ENCODE measurements at places on chromosomes 2 and 18.

- DNase-seq = no peak
Observed at GRCh38 chr2:37566517-37566981, 104.9 kb downstream of the CDC42EP3 start.

GRCh38 chr18:55844382-55844781, 256.4 kb upstream of the TCF4 start:
- no peak for DNase-seq

- no peak for DNase-seq
Observed at GRCh38 chr2:36456227-36457175, 100.9 kb downstream of the CRIM1 start.

DNA sequence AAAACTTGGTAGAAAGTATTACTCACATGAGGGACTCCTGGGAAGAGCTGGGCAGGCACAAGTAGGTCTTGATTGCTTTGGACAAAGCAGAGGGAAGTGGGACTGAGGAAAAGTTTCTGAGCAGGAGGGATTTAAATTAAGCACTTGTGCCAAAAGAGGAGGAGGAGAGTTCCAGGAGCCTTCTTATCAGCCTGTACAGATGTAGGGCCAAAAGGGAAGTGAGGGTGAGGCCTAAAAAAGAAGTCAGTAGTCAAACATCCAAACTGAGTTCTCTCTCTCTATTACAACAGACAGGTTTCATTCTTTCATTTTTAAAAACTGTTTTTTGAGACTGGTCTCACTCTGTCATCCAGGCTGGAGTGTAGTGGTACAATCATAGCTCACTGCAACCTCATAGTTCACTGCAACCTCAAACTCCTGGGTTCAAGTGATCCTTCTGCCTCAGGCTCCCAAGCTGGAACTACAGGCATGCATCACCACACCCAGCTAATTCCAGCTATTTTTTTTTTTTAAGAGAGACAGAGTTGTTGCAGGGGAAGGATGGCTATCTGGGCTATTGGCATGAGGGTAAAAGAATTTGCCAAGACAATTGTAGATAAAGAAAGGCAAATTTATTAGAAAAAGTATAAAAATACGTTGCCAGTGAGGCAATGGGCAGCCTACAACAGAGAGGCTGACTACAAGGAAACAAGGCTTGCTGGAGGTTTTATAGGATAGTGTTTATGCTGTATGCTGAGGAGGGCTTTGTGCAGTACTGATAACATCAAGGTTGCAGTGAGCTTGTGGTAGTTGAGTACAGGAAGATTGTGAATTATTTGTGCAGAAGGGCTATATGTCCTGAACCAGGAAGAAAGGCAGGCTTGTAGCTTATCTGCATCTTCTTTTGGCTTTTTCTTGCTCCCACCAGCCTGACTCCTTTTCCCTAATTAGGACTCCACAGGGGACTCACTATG, 29.0 kb downstream of the CFAP210 start:
- no peak for DNase-seq

- DNase-seq = no peak
Observed at GRCh38 chr2:100021791-100022340, 120.5 kb downstream of the AFF3 start.

DNA sequence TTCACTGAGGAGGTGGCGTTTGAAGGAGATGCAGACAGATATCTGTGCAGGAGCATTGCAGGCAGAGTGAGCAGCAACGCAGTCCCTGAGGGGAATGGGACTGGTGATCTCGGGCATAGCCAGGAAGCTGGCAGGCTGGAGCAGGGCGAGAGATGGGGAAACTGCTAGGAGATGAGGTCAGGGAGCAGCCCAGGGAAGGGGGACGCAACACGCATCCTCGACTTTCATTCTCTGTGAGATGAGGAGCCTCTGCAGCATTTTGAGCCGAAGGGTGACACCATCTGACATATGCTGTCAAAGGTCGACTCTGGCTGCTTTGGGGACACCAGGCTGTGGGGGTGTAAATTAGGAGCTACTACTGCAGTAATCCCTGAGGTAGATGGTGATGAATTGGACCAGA, 4.3 kb upstream of the CHRNA1 start:
- no peak for DNase-seq

DNA sequence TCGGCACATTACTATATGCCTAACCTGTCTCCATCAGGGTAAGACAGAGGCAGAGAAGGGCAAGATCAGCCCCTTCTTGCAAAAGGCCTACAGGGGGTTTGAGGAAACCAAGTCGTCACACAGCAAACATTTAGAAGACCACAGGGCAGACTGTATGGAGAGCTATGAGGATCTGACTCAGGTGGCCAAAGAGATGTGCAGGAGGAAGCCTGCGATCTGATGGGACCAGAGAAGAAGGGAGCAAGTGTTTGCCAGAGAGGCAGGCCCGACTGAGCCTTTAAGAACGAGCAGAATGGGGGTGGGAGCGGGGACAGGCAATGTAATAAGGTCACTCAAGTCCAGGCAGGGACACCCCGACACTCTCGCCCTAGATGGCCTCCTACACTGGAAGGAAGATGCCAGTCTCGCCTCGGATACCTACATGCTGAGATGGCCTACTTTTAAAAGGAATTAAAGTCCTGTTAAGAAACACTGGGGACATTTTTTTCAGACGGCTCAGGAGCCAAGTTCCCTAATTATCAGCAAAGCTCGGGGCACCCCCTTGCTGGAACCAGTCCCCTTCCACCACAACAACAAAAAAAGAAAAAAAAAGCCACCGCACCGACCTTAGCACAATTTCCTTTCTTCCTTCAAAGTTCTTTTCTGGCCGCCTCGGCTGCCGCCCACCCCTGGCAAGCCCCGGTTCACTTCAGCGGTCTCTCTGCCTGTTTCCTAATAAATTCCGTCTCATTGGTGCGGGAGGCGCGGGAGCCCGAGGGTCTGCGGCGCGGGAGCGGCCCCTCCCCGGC, 1.5 kb downstream of the SFXN5 start:
- no peak for DNase-seq

- DNase-seq = no peak
Observed at GRCh38 chr2:147288131-147288530, 556.7 kb upstream of the ACVR2A start.

- no peak for DNase-seq
Observed at GRCh38 chr2:10498525-10499274, 50.6 kb upstream of the ODC1 start.

GRCh38 chr2:159592441-159592840, 23.9 kb downstream of the BAZ2B start:
- DNase-seq = no peak

DNA sequence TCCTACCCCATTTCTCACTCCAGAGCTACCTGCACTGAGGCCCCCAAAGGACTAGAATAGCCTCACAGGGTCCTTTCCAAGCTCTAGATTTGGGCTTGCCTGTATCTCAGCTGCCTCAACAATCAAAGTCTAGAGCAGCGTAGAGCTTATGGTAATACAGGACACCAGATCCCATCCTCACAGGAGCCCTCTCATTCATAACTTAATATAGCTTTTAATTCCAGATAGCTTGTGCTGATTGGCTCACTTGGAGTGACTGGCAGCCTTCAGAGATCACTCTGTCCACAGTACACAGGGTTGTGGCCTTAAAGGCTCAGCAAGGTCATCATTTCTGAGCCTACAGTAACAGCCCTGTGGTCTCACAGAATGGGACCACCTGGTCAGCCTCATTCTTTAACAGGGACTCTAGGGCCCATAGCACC, 51.4 kb downstream of the ZFP36L2 start:
- no peak for DNase-seq

DNA sequence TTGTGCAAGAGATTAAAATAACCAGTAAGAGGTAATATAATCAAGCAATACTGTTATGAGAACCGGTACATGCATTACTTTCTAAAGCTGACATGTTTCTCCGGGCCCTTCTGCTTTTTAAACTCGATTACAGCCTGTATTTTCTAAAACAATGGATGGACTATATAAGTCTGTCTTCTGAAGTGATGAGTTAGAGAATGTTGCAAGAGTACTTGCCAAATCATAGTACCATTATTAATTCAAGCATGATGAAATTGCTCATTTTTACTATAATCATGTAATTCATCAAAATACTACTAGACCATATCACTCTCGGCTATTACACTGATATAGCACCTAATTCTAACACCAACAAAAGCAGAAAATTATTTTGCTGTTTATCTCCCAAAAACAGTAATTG, 1240.3 kb upstream of the ACVR2A start:
- DNase-seq = no peak

DNA sequence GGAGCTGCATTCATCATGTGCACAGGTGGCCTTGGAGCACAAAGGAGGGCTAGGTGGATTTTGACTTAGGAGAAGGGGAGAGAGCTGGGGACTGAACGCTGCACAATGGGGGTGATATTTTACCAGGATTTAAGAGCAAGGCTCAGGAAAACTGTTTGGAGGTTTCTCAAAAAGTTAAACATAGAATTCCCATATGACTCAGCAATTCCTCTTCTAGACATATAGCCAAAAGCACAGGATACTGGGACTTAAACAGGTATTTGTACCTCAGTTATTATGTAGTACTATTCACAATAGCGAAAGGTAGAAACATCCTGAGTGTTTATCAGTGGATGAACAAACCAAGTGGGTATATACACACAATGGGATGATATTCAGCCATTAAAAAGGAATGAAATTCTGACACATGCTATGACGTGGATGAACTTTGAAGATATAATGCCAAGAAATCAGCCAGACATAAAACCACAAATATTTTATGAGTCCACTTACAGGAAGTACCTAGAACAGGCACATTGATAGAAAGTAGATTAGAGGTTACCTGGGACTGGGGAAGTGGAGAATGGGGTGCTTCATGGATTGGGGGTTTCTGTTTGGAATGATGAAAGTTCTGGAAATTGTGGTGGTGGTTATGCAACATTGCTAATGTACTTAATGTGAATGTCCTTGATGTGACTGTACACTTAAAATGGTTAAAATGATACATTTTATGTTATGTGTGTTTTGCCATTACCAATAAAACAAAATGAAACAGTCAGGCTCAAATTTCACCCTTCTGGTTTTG, 216.9 kb downstream of the HAUS1 start:
- no peak for DNase-seq

DNA sequence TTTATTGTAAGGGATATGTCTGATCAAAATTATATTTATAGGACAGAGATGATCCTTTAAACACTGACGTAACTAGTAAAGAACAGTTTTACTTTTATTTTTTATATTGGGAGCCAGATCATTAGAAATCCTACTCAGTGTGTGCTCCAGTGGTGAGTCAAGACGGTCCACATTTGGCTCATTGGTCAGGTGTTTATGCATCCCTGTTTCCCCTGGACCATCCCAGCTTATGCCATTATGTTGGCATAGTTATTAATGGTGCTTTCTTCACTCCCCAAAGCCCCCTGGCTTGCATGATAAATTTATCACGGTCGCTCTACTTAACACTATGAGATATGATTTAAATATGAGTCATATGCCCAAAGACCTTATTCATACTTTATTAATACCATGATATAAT, 293.4 kb downstream of the XIRP2 start:
- no peak for DNase-seq

DNA sequence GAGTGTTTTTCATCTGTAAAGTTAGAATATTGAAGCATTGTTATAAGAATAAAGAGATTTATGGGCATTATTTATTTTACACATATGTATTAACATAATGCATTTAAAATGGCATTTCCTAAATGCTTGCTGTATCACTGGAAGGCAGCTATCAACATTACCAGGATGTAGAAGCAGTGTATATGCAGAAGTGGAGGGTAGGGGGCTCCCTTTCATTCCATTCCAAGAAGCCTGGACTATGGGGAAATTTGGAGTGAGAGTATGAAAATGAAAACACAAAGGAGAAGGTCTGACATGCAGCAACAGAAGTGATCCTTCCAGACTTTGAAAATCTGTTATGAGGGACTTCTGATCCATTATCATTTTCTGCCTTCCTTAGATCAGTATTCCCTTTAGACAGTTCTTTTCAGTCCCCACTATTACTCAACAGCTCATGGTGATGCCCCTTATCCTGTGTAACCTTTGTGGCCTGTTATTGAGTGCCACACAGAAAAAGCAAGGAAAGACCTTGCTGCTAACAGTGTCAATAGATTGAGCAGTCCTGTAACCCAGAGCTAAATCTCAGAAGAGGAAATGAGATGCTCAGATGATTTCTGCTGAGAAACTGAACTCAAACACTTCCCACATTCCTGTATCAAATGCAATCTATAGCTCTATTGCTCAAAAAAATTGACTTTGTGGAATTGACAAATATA, 216.6 kb downstream of the HNMT start:
- no peak for DNase-seq

DNA sequence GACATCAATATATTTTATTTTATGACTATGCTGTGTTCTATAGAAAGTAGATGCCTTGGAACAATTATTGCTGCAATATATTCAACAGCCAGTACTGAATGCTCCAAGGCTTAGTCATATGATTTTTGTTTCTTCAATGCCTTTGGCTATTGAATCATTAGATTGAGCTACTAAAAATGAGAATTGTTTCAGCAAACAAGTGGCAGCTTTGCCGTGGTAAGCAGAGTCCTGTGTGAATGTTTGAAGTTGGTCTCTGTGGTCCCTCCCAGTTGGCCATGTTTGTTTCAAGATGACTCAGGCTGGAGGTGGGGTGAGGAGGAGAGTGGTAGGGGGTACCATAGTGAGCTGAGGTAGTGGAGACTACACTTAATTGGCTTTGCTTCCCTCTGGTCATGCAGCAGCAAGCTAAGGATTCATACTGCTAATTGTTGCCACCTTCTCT, 198.6 kb upstream of the EPAS1 start:
- DNase-seq = no peak

DNA sequence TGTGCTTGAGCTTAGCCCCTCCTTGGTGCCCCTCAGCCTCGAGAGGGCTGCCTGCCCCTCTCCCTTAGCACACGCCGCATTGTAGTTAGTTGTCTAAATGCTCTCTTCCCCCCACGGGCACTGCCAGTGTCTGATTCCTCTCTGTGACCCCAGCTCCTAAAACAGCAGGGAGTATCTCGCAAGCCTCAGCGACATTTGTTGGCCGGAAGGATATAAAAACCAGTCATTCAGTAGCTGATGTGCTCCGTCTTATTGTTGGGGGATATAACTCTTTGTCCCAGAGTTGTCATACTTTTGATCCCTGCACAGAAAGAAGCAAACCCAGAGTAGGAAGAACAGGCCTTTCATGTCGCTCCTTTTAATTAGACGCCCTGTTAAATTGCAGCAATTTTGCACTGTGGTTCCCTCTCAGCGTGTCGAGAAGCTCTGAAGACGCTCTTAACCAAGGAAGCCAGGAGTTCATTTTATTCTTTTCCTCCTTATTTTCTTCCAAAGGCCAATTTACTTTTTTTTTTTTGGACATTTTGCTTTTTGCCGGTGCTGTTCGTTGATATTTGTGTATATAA, 201.8 kb downstream of the KLHL29 start:
- no peak for DNase-seq

- DNase-seq = no peak
Observed at GRCh38 chr2:165594231-165594934, 124.9 kb downstream of the CSRNP3 start.

Data from Caco-2 (cell line).